ENCODE measurements at places on chromosomes 6 and 20. TPM values are rescaled to one million over a fixed set of nuclear protein-coding genes. Genes with fewer than 3 reads are reported as not detected.

DNA sequence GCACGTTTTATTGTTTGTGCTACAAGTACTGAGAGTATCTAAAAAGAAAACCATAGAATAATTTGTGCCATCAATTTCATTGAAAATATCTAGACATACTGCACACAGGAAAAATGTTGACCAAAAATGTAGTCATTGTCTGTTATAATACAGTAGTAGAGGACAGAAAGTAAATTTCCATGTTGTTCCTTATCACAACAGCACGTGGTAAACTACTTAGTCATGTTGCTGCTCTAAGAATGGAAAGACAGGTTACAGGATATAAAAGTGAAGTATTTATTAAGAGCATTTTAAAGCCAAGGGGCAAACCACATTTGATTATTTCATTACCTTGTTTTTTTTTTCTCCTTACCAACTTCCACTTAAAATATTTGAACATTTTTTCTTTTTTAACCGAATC lies 89.0 kb upstream of the CEP85L start:
- no peaks in the 10 kb centered on the region for H3K27me3 ChIP-seq
- H3K27ac ChIP-seq = no peak overlapping the region
- DNase-seq = no peak
- no peak overlapping the region for H3K4me3 ChIP-seq

DNA sequence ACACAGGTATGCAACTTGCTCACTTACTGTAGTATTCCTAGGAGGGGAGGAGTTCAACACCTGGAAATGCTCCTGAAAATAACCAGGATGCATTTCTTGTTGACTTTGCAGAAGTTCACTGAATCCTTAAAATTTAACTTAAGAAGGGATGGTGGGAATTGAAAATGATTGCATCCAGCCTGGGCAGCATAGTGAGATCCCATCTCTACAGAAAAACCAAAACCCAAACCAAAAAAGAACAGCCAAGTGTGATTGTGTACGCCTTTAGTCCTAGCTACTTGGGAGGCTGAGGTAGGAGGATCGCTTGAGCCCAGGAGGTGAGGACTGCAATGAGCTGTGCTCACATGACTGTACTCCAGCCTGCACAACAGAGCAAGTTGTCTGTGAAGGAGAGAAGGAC lies 1.7 kb downstream of the DNAH8 start:
- H3K4me3 ChIP-seq = no peak overlapping the region
- no peaks in the 10 kb centered on the region for H3K36me3 ChIP-seq
- peaks cover 4% of the 10 kb centered on the region for H3K4me1 ChIP-seq
- H3K27ac ChIP-seq = no peak overlapping the region

DNA sequence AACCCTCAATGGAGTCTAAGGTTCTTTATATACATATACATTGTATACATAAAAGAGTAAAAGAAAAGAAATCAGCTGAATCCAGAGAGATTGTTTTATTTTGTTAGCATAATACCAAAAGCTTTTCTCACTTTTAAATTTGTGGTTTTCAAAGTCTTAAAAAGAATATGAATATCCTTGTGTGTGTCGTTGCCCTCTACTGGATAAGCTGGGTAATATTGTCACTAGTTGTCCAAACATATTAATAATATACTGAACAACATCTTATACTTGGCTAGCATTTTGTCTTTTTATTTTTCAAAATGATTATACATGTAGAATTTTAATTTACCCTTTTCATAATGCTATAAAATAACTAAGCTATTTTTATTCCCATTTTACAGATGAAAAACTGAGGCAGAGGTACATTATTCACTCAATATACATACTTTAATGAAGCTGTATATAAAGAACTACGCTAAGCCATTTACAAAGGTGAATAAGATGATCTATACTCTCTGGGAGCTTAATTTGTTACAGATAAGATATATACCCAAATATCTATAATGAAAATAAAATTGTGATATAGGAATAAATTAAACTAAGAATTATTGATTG lies 531.7 kb downstream of the TFAP2B start:
- no peaks in the 10 kb centered on the region for H3K36me3 ChIP-seq
- no peak for DNase-seq
- H3K4me1 ChIP-seq = no peaks in the 10 kb centered on the region
- H3K4me3 ChIP-seq = no peak overlapping the region
- no peak overlapping the region for H3K27ac ChIP-seq

GRCh38 chr6:44956396-44956795 lies 371.7 kb upstream of the RUNX2 start:
- no peaks in the 10 kb centered on the region for H3K4me1 ChIP-seq
- H3K4me3 ChIP-seq = no peak overlapping the region
- no peaks in the 10 kb centered on the region for H3K27me3 ChIP-seq
- no peak for DNase-seq

- H3K4me3 ChIP-seq = no peak overlapping the region
- no peak overlapping the region for H3K27ac ChIP-seq
- DNase-seq = no peak
- H3K27me3 ChIP-seq = no peaks in the 10 kb centered on the region
These were observed 57.9 kb upstream of the MLN start for GRCh38 chr6:33861722-33862121.

DNA sequence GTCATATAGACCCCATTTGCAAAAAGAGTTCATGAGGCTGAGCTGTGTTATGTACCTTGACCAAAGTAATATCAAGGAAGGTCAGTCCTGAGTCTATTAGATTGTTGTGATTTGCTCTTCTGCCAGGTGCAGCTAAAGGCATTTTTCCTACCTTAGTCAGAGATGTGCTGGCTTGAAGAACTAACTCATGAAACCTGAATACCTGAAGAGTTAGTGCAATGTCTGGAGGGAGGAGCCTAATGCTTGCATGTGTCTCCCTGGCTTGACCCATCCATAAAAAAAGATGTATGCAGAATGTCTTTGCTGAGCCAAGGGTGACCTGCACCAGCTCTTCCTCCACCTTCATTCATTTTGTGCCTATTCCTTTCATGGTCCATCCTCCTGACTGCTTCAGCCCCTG lies 742.0 kb downstream of the KIF16B start:
- H3K4me3 ChIP-seq = no peak overlapping the region
- H3K4me1 ChIP-seq = no peaks in the 10 kb centered on the region
- no peaks in the 10 kb centered on the region for H3K36me3 ChIP-seq
- H3K27me3 ChIP-seq = no peaks in the 10 kb centered on the region

- no peak overlapping the region for H3K27ac ChIP-seq
- no peak overlapping the region for H3K4me3 ChIP-seq
- H3K27me3 ChIP-seq = no peaks in the 10 kb centered on the region
- no peaks in the 10 kb centered on the region for H3K4me1 ChIP-seq
- DNase-seq = no peak
These were observed 546.1 kb upstream of the CHD6 start for GRCh38 chr20:42164121-42164890.

DNA sequence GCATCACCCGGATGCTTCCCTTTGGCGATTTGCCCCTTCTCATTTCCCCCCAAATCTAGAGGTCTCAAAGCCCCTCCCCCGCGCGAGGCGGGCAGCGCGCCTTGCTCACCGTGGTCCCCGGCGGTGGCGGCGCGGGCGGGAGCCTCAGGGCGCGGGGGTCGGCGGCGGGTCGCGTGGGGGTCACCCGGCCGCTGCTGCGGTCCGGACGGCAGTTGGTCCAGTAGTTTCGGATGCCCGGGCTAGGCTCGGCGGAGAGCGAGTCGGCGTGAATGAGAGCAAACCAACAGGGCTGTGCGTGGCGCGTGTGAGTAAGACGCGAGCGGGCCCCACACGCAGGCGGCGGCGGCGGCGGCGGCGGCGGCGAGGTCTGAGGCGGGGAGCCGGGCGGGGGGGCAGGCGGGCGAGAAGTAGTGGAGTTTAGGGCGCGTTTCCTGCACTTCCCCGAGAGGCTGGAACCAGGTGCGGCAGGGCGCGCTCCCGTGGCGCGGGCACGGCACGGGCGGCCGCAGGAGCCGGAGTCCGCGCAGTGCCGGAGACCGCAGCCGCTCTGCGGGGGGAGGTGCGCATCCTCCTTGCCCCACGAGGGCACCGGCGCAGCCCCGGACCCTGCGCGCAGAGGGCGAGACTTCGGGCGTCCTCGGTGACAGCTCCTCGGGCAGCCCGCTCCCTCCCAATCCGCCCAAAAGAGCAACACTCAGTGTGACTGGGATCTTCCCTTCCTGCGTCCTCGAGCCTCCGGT lies 567 bp downstream of the HS3ST5 start:
- peaks cover 11% of the 10 kb centered on the region for H3K27me3 ChIP-seq
- peak overlapping the region; percentile 60 for H3K4me3 ChIP-seq
- no peak for DNase-seq
- H3K27ac ChIP-seq = no peak overlapping the region
- H3K36me3 ChIP-seq = no peaks in the 10 kb centered on the region

- H3K36me3 ChIP-seq = no peaks in the 10 kb centered on the region
- DNase-seq = no peak
- H3K4me1 ChIP-seq = peaks cover 50% of the 10 kb centered on the region
These were observed 127.9 kb upstream of the NAA20 start for GRCh38 chr20:19889011-19889953.

GRCh38 chr6:39377539-39377950 lies 55.0 kb upstream of the KCNK16 start:
- H3K4me1 ChIP-seq = no peaks in the 10 kb centered on the region
- H3K27ac ChIP-seq = no peak overlapping the region
- no peaks in the 10 kb centered on the region for H3K27me3 ChIP-seq
- H3K36me3 ChIP-seq = no peaks in the 10 kb centered on the region

GRCh38 chr6:7805850-7806214 lies 79.9 kb downstream of the BMP6 start:
- DNase-seq = no peak
- H3K36me3 ChIP-seq = no peaks in the 10 kb centered on the region
- H3K27ac ChIP-seq = no peak overlapping the region

DNA sequence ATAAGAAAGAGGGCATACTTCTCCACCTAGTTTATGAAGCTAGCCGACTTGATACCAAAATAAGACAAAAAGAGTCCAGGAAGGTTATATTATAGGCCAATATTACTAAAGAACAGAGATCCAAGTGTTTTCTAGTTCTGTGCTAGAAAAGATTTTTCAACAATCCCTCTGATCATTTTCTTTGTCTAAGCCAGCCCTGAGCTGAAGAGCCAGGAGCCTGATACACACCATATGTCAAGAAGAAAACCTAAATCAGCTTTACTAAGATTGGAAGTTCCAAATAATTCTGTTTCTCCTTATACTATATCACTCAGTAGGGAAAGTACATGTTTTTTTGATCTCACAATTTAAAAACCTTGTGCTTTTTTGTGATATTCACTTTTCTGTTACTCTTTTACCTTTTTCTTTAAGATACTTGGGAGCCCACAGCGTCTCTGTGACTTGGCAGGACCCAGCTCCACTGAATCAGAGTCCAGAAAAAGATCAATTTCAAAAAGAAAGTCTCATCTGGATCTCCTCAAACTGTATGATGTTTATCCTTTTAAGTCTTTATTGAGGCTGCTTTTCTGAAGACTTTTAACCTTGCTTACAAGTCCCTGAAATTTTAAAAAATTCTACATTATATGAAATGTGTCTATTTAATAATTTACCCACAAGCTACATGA lies 43.0 kb upstream of the PBOV1 start:
- no peaks in the 10 kb centered on the region for H3K27me3 ChIP-seq
- H3K4me3 ChIP-seq = no peak overlapping the region
- no peaks in the 10 kb centered on the region for H3K4me1 ChIP-seq
- no peak for DNase-seq

GRCh38 chr20:63190828-63191227 lies 25.1 kb downstream of the YTHDF1 start:
- no peaks in the 10 kb centered on the region for H3K27me3 ChIP-seq
- no peaks in the 10 kb centered on the region for H3K4me1 ChIP-seq
- no peak for DNase-seq
- H3K36me3 ChIP-seq = no peaks in the 10 kb centered on the region
- no peak overlapping the region for H3K4me3 ChIP-seq

GRCh38 chr6:88454658-88455057 lies 288.5 kb upstream of the CNR1 start:
- H3K27ac ChIP-seq = no peak overlapping the region
- H3K4me1 ChIP-seq = no peaks in the 10 kb centered on the region
- H3K36me3 ChIP-seq = no peaks in the 10 kb centered on the region
- no peaks in the 10 kb centered on the region for H3K27me3 ChIP-seq
- DNase-seq = no peak
- H3K4me3 ChIP-seq = no peak overlapping the region

The EEF1A2 gene
- 2,603 TPM for total RNA-seq

The SHLD1 gene
- 5.8 TPM for total RNA-seq

The FOXF2 gene
- 1.2 TPM for total RNA-seq

The TCF15 gene
- 10.7 TPM for total RNA-seq

The ATXN1 gene
- 31.5 TPM for total RNA-seq

Measured in gastrocnemius medialis (tissue), 4 donors.